ENCODE measurements at places on chromosomes 1 and 21. TPM values are rescaled to one million over a fixed set of nuclear protein-coding genes. Genes with fewer than 3 reads are reported as not detected.

CDC42BPA gene
- 32.8 TPM for total RNA-seq

F3 gene
- total RNA-seq = 2.6 TPM

GPR161 gene
- 2.4 TPM for total RNA-seq

OR2W3 gene
- not detected for total RNA-seq

HSPA6 gene
- total RNA-seq = 0.44 TPM

FALEC gene
- total RNA-seq = 1.0 TPM

POU3F1 gene
- total RNA-seq = 0.08 TPM

- H3K4me3 ChIP-seq = no peak overlapping the region
- H3K27ac ChIP-seq = no peak overlapping the region
- H3K27me3 ChIP-seq = no peaks in the 10 kb centered on the region
- H3K36me3 ChIP-seq = no peaks in the 10 kb centered on the region
- DNase-seq = no peak
These were observed 45.7 kb downstream of the EEIG2 start for GRCh38 chr1:108605633-108606032.

DNA sequence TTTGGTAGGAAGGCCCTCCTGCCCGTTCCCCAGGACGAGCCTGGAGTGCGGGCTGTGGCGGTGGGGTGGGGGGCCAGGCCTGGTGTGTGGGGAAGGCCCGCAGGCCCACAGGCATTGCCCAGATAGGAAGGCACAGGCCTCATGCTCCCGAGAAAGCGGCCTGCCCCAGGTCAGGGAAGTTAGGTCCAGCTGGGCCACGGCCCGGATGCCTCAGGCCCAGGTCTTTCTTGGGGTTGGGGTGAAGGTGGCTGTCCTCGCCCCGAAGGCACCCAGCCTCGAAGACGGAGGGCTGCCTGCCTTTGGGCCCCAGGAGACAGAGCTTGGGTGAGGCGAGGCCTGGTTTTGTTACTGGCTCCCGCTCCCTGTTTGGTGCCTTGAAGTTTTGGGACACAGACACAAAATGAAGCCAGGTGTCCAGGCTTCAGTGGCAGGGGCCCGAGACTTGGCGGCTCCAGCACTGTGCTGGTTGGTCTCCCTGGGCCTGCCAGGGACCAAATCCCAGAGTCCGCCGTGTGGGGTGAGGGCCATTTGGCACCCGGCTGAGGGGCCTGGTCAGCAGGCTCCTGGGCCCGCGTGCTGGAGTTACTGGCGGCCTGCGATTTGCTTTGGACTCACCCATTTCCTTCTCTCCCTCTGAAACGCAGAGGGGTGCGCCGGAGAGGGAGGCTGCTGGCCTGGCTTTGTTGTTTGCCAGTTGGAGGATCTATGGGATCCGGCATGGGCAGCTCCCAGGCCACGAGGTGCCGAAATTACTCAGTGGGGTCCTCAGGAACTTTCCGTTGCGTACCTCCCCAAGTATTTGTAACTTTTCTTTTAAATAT lies 2.0 kb downstream of the SKI start:
- H3K36me3 ChIP-seq = peaks cover 2% of the 10 kb centered on the region
- H3K4me3 ChIP-seq = peak overlapping the region; percentile 68
- no peak for DNase-seq
- no peaks in the 10 kb centered on the region for H3K27me3 ChIP-seq
- peak overlapping the region; percentile 85 for H3K27ac ChIP-seq

- no peaks in the 10 kb centered on the region for H3K4me1 ChIP-seq
- no peaks in the 10 kb centered on the region for H3K27me3 ChIP-seq
- H3K4me3 ChIP-seq = no peak overlapping the region
- H3K27ac ChIP-seq = no peak overlapping the region
These were observed 33.5 kb upstream of the IL19 start for GRCh38 chr1:206736878-206737728.

DNA sequence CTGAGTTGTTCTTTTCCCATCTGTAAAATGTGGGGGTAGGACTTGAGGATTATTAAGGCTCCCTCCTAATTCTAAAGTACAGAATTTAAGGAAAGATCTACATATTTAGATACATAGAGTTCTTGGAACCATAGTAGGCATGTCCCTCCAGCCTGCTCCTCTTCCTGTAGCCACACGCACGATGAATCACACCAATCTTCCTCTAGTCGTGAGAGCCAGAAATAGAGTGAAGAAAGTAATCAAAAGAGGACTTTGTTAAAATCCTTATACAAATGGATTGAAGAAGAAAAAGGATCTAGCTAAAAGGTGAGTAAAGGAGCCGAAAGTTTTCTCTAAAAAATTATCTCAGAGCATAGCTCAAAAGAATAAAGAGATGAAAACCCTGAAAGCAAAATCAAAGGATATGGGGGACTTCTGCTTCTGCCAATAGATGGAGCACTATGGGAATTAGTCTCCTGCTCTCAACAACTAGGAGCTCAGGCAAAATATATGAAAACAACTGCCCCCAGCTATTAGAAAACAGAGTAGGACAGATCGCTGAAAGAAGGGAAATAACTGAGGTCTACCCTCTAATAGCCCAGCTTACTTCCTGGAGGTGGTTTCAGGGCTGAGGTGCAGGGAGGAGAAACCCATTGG lies 8.5 kb downstream of the C1orf141 start:
- H3K4me1 ChIP-seq = no peaks in the 10 kb centered on the region
- H3K36me3 ChIP-seq = no peaks in the 10 kb centered on the region
- H3K4me3 ChIP-seq = no peak overlapping the region
- no peak for DNase-seq
- H3K27me3 ChIP-seq = no peaks in the 10 kb centered on the region

GRCh38 chr1:110524311-110525248 lies 5.6 kb upstream of the KCNA10 start:
- no peak overlapping the region for H3K4me3 ChIP-seq
- no peak overlapping the region for H3K27ac ChIP-seq
- H3K4me1 ChIP-seq = no peaks in the 10 kb centered on the region
- H3K27me3 ChIP-seq = no peaks in the 10 kb centered on the region
- DNase-seq = peak; percentile 20

DNA sequence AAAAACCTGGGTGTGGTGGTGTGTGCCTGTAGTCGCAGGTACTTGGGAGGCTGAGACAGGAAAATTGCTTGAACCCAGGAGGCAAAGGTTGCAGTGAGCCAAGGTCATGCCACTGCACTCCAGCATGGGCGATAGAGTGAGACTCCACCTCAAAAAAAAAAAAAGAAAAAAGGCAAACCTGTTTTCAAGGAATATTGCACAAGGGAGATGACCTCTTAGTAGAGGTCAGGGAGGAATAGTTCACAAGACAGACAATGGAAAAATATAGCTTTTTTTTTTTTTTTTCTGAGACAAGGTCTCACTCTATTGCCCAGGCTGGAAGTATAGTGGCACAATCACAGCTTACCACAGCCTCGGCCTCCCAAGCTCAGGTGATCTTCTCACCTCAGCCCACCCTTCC lies 22.5 kb upstream of the SUCO start:
- no peak for DNase-seq
- H3K4me1 ChIP-seq = no peaks in the 10 kb centered on the region
- H3K36me3 ChIP-seq = no peaks in the 10 kb centered on the region
- no peak overlapping the region for H3K27ac ChIP-seq
- H3K4me3 ChIP-seq = no peak overlapping the region
- H3K27me3 ChIP-seq = no peaks in the 10 kb centered on the region

DNA sequence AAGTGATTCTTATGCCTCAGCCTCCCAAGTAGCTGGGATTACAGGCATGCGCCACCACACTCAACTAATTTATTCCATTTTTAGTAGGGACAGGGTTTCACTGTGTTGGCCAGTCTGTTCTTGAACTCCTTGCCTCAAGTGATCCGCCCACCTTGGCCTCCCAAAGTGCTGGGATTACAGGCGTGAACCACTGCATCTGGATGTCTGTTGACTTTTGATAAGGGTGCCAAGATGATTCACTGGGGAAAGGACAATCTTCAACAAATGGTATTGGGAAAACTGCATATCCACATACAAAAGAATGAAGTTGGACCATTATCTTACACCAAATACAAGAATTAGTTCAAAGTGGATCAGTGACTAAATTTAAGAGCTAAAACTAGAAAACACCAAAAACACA lies 19.8 kb downstream of the RO60 start:
- DNase-seq = no peak
- no peak overlapping the region for H3K27ac ChIP-seq
- H3K4me3 ChIP-seq = no peak overlapping the region

GRCh38 chr1:186194107-186194756 lies 180.8 kb downstream of the TPR start:
- H3K27ac ChIP-seq = no peak overlapping the region
- H3K4me1 ChIP-seq = no peaks in the 10 kb centered on the region
- no peak for DNase-seq
- H3K4me3 ChIP-seq = no peak overlapping the region
- no peaks in the 10 kb centered on the region for H3K27me3 ChIP-seq
- H3K36me3 ChIP-seq = no peaks in the 10 kb centered on the region

DNA sequence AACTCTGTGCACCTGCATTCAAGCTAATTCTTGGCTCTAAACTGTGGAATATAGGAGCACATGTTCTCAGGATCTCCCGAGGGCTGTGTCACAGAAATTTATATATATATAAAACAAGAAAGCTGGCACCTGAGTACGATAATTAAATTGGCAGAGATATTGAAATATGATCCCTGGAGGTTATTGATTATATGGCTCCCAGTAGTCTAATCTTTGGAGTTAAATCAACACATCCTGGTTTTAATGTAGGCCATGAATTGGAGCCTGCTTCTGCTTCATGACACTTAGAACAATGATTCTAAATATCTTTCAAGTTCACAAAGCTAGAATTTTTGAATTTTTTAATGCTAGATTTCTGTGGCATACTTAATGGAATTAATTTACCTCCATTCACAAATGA lies 84.3 kb downstream of the CTH start:
- no peak overlapping the region for H3K4me3 ChIP-seq
- H3K27me3 ChIP-seq = no peaks in the 10 kb centered on the region
- no peak overlapping the region for H3K27ac ChIP-seq
- H3K36me3 ChIP-seq = no peaks in the 10 kb centered on the region
- no peak for DNase-seq
- H3K4me1 ChIP-seq = no peaks in the 10 kb centered on the region

- H3K4me3 ChIP-seq = no peak overlapping the region
- no peaks in the 10 kb centered on the region for H3K27me3 ChIP-seq
- H3K27ac ChIP-seq = peak overlapping the region; percentile 65
- no peaks in the 10 kb centered on the region for H3K36me3 ChIP-seq
These were observed 1.6 kb upstream of the ANKRD65 start for GRCh38 chr1:1422465-1423244.

DNA sequence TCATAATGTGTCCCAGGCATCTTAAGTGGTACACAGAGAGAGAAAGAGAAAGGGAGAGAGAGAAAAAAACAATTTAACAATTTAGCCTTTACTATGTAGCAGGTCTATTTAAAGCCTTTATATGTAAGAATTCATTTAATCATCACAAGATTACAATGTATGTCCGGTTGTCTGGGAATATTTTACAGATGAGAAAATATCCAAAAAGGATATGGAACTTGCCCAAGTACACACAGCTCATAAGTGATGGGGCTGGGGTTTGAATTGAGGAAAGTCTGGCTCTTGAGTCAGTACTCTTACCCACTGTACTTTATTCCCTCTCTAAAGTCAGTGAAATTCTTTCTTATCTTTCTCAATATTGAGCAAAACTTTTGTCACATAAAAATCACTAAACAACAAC lies 104.6 kb downstream of the LYPLAL1 start:
- H3K4me1 ChIP-seq = no peaks in the 10 kb centered on the region
- H3K4me3 ChIP-seq = no peak overlapping the region
- no peaks in the 10 kb centered on the region for H3K27me3 ChIP-seq
- H3K27ac ChIP-seq = no peak overlapping the region

DNA sequence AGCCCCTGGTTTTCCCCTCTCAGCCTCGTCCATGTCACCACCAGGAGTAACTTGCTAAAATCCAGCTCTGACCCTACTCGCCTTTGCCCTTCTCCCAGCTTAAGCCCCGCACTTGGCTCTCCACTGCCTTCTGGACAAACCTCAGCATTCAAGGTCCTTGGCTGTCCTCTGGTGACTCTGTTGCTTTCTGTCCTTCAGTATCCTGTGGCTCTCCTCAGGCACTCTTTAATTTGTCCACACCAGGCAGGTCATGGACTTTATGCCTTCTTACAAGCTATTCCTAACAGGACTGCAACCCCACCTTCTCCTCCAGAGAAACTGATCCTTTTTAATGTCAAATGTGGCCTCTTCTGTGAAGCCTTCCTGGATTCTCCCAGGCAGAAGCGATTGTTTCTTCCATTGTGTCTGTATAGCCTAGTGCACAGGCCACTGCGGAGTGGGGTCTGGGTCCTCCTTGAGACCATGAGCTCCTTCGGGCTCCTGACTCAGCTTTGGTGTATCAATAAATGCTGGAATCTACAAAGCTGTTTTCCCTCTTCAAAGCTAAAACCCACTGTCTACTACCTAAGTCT lies 26.7 kb upstream of the CTPS1 start:
- no peaks in the 10 kb centered on the region for H3K27me3 ChIP-seq
- H3K4me1 ChIP-seq = peaks cover 28% of the 10 kb centered on the region
- no peak for DNase-seq
- peak overlapping the region; percentile 78 for H3K27ac ChIP-seq

GRCh38 chr1:146021622-146022402 lies at the start of gene HJV:
TSS of gene HJV (minus strand) at chr1:146021735. CDS start at chr1:146020231, 1,504 bp downstream.
- no peaks in the 10 kb centered on the region for H3K36me3 ChIP-seq
- peaks cover 8% of the 10 kb centered on the region for H3K27me3 ChIP-seq
- H3K4me3 ChIP-seq = no peak within 1 kb of the TSS
- H3K4me1 ChIP-seq = no peaks in the 10 kb centered on the region
- H3K27ac ChIP-seq = no peak within 1 kb of the TSS

- H3K4me1 ChIP-seq = peaks cover 5% of the 10 kb centered on the region
- H3K27ac ChIP-seq = peak overlapping the region; percentile 74
- no peaks in the 10 kb centered on the region for H3K27me3 ChIP-seq
- no peaks in the 10 kb centered on the region for H3K36me3 ChIP-seq
These were observed 45.6 kb upstream of the GADD45A start for GRCh38 chr1:67639361-67639760.

All from Panc1 (cell line).